Esophagus mucosa (tissue), 1 donor: ENCODE measurements at places on chromosomes 4 and X. TPM values are rescaled to one million over a fixed set of nuclear protein-coding genes. Genes with fewer than 3 reads are reported as not detected.

RAB40A gene
- total RNA-seq = 0.16 TPM

GRCh38 chr4:151990201-151990600, 229.4 kb upstream of the GATB start:
- no peak for ATAC-seq

- peak; percentile 45 for ATAC-seq
Measured at GRCh38 chrX:129779747-129780146, at the start of gene SASH3. Gene SASH3 (plus strand): TSS chrX:129779949. CDS start chrX:129780098, 149 bp downstream.

DNA sequence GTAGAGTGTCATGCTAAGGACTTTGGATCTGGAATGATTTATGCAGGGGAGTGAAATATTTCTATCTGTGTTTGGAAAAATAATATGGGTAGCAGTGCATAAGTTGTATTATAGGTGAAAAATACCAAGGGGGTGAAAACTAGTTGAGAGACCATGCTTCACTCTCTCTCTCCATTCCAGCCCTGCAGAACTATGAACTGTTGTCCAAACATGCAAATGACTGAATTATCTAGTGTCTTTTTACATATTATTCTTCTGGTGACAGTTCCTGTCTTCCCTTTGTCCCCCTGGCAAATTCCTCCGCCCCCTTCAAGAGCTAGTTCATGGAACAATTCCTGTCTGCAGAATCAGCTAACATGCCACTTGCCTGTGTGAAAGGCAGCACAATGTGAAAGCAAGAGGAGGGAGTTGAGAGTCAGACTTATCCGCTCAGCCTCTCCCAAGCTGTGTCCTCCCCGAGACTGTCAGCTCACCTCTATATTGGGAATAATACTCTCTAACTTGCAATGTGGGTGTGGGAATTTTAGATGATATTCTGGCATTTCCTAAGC, 2.3 kb downstream of the PF4 start:
- no peak for ATAC-seq

- no peak for ATAC-seq
Measured at GRCh38 chrX:87961471-87961870, 443.9 kb downstream of the KLHL4 start.

- ATAC-seq = no peak
Measured at GRCh38 chr4:103201724-103202123, 3.6 kb upstream of the CENPE start.

TCEAL1 gene
- total RNA-seq = 6.1 TPM

FGD1 gene
- total RNA-seq = 8.2 TPM

DNA sequence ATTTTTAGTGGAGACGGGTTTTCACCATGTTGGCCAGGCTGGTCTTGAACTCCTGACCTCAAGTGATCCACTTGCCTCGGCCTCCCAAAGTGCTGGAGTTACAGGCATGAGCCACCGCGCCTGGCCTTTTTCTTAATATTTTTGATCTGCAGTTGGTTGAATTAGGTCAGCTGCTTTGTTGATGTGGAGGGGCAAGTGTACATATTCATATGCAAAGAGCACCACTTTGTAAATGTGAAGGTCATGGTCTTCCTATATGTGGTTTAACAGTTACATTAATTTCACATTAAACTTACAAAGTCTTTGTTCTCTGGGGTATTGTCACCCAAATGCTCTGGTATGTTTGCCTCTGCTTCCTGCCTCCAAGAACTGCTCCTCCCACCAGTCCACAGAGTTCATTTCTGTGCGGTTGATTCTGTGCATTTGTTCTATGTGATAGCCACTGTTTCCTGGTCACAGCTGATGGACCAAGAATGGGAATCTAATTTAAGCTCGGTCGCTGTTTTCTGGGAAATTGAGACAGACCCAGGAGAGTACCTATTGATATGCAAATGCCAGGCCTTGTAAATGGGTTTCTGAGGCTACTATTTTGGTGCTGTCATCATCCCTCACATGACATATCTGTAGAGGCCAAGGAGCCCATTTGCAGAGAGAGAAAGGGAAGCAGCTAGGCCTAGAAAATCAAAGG, 26.9 kb upstream of the HPSE start:
- no peak for ATAC-seq

- no peak for ATAC-seq
Measured at GRCh38 chrX:155611302-155611701, 1.4 kb downstream of the TMLHE start.

DNA sequence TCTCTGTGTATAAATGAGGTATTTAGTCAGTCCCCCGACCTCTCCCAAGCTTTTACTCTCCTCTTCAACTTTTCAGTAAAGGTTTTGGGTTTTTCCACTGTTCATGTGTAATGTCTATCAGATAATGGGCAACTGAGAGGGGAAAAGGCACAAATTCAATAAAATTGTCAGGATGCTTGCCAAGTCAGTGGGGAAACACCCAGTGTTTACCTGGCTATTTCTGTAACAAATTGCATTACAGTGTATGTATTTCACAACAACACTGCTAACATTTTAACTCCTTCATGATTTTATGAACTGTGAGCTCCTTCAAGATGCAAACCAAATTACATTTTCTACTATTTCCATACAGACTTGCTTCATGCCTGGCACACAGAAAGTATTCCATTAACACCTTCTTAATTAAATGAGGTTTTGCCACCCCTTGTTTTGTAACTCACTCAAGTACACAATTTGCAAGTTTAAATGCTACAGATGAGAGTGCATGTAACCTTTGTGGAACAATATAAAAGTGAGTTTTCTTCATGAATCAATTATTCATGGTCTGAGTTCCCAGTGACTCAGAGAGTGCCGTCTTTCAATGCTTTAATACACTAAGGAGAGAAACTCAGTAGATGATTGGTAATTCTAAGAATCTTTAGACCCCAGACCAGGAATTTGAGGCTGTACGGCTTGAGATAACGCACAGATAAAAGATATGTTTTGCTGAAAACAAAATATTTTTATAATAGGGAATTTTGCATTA, 149.8 kb upstream of the TLL1 start:
- ATAC-seq = no peak

ANOS1 gene
- total RNA-seq = 1.4 TPM

GRCh38 chr4:54800831-54801530, 143.2 kb downstream of the KIT start:
- no peak for ATAC-seq

DNA sequence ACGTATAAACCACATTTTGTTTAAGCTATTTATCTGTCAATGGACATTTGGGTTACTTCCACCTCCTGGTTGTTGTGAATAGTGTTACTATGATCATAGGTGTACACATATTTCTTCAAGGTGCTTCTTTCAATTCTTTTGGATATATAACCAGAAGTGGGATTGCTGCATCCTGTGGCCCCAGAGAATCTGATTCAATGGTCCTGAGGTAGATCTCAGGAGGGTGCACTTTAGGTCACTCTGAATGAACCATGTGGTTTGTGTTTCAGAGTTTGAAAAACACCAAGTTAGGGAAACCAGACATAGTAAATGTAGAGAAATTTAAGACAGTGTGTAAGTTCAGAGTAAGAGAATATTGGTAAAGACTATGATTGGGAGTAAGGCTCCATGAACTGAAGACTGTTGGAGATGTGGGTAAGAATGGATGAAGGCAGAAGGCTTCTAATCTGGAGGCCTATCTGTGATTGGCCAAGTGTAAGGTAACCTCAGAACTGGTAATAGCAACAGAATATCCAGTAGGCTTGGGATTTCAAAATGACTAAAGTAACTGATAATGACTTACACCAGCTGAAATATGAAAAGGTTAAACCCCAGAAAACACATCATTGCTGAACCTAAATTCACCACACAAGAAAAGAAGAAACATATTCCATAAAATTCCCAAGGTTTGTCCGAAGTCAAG, 236.9 kb downstream of the CAMK2D start:
- no peak for ATAC-seq

- ATAC-seq = no peak
Measured at GRCh38 chr4:47736555-47736954, 101.3 kb downstream of the CORIN start.

SPANXC gene
- total RNA-seq = not detected

MAGEA1 gene
- not detected for total RNA-seq

DNA sequence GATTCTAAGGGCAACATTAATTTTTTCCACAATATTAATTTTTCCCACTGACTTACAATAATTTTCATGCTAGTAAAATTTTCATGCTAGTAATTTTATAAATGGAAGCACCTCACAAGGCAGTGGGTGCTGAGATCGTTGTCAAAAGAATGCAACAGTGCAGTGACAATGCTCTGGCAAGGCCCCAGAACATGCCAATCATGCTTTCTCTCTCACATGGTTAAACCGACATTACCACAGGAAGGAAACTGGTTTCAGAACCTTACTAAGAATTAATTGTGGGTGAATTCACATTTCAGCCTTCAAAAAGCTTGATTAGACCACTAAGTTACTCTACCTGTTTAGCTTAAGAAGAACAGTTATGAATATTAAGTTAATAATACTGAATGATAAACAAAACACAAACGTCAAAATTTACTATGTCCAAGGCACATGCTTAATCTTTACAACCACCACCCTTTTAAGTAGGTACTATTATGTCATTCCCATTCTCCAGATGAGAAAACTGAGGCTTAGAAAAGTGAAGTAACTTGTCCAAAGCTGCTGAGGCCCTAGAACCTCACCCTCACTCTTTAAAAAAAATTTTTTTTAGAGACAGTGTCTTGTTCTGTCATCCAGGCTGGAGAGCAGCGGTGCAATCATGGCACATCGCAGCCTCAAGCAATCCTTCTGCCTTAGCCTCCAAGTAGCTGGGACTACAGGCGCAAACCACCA, 10.0 kb upstream of the OPHN1 start:
- no peak for ATAC-seq

DNA sequence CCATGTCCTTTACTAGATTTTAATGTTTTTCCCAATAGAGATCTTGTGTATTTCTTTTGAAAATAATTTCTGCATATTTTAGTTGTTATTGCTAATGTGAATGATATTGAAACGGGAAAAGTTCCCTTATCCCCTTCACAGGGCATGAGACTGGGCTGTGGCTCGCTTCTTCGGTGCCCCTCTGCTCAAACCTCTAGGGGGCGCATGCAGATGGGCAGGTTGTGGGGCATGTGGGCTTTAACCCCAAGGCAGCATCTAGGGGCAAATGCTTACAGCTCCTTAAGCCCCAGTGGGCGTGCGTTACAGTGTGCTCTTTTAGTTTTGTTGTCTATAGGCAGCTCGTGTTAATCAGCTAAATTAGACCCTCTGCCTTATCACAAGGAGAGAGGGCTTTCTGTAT, 194.7 kb downstream of the OPHN1 start:
- ATAC-seq = no peak

DNA sequence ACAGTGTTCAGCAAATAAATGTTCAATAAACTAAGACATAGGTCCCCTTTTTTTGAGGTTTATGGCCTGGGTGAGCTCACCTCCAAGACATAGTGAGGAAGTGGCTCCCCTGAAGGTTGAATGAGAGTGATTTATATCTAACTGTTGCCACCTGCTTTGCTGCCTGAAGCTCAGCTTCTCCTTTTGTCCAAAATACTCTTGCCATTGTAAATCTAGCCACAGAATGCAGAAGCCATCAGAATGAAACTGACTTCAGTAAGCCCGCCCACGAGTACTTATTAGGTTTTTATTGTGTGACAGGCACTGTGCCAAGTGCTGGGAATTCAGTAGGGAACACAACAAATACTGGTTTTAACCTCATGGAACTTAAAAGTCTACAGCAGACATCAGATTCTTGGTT, 18.0 kb downstream of the SPINK2 start:
- ATAC-seq = peak; percentile 8

UGT2B11 gene
- total RNA-seq = not detected

- no peak for ATAC-seq
Measured at GRCh38 chr4:8838296-8838960, 33.2 kb downstream of the HMX1 start.

SLC10A6 gene
- 21.2 TPM for total RNA-seq

FAM47E gene
- 0.20 TPM for total RNA-seq

DNA sequence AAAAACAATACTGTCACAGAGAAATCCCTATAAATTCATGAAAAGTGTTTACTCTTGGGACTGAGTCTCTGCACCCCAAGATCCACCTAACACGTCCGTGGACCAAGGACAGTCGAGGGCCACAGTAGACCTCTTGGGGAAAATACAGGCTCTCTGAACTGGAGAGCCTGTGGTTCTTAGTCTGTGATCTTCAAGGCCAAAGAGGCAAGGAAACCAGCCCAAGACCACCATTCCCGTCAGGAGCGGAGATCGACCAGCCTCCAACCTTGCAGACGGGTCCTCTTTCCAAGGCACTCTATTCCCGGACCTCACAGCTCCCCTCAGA, 1.6 kb upstream of the APBB2 start:
- ATAC-seq = no peak

DNA sequence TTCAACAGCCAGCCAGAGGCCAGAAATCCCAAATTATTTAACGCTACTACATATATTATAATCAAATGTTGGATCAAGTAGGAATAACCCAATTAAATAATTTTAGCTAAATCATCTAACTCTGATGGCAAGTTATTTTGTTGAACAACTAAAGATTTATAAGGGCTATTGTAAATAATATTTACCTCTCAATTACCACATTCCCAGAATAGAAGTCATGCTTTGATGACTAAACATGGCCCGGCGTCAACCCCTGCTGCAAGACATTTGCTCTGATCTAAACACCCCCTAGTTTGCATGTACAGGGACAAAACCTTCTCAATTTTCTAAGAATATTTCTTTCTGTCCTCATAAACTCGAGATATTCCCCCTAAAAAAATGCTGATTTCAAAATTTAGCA, 14.2 kb downstream of the VEGFC start:
- no peak for ATAC-seq

DNA sequence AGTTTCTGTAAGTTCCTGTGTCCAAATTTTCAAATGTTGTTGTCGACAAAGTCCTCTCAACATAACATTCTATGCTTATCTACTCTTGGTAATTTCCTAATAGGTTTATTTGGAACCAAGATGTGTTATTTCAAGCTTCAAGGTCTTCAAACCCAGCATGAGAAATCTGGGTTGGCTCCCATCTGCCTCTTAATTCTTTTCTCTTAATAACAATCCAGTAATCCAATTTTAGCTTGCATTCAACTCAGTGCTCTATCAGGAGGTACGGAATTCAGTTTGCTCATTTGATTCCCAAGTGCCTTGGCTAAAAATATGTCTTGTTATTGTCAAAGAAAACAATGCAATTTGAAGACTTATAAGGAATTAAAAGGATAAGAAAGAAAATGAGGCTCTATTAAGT, 235.5 kb upstream of the MID1 start:
- no peak for ATAC-seq

GRCh38 chrX:137425273-137425902, 140.5 kb upstream of the ZIC3 start:
- ATAC-seq = no peak
